Ureter (tissue), 1 donor: ENCODE measurements at places on chromosomes 11 and 22. TPM values are rescaled to one million over a fixed set of nuclear protein-coding genes. Genes with fewer than 3 reads are reported as not detected.

The PARVA gene
- total RNA-seq = 101 TPM

The SCN3B gene
- 2.1 TPM for total RNA-seq

The C1QTNF4 gene
- total RNA-seq = 1.4 TPM

The RHOD gene
- total RNA-seq = 15.2 TPM

The SLC25A18 gene
- total RNA-seq = 0.78 TPM

The CD248 gene
- total RNA-seq = 49.2 TPM
